ENCODE measurements at places on chromosomes 1 and 21. TPM values are rescaled to one million over a fixed set of nuclear protein-coding genes. Genes with fewer than 3 reads are reported as not detected.

Gene HOOK1
- 42.0 TPM for total RNA-seq

Gene CELA3B
- total RNA-seq: not detected

DNA sequence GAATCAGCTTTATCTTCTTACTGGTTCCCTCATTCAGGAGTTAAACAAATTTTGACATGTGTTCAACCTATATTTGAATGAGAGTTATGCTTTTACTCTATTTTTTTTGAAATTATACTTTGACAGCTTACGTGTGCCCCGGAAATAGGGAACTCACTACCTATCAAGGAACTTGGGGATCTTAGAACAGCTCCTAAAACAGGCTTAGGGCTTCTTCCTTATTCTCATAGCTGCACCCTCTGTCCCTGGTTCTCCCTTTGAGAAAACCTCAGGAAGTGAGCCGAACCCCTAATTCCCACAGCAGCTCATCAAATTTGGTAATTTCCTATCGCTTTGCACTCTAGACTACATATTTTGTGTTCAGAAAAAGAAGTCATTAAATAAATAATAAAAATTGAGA, 81.2 kb upstream of the RUNX3 start:
- H3K27me3 ChIP-seq: no peaks in the 10 kb centered on the region
- H3K36me3 ChIP-seq: no peaks in the 10 kb centered on the region
- H3K4me3 ChIP-seq: no peak overlapping the region
- DNase-seq: no peak

DNA sequence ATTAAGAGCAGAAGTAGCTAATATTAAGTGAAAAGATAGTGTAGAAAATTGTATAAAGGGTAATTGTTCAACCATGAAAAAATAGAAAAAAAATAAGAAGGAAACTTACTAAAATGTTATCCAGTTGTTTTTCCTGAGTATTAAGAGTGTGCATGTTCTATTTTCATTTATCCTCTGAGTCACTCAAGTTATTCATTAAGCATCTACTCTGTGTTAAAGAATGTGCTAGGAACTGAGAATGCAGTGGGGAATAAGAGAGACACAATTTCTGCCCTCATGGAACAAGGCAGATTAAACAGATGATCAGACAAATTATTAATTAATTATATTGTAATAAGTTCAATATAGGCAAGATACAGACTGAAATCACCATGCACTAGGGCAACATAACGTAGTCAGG, 10.8 kb upstream of the PIGK start:
- no peaks in the 10 kb centered on the region for H3K36me3 ChIP-seq
- no peak for DNase-seq
- no peak overlapping the region for H3K4me3 ChIP-seq
- H3K4me1 ChIP-seq: no peaks in the 10 kb centered on the region

DNA sequence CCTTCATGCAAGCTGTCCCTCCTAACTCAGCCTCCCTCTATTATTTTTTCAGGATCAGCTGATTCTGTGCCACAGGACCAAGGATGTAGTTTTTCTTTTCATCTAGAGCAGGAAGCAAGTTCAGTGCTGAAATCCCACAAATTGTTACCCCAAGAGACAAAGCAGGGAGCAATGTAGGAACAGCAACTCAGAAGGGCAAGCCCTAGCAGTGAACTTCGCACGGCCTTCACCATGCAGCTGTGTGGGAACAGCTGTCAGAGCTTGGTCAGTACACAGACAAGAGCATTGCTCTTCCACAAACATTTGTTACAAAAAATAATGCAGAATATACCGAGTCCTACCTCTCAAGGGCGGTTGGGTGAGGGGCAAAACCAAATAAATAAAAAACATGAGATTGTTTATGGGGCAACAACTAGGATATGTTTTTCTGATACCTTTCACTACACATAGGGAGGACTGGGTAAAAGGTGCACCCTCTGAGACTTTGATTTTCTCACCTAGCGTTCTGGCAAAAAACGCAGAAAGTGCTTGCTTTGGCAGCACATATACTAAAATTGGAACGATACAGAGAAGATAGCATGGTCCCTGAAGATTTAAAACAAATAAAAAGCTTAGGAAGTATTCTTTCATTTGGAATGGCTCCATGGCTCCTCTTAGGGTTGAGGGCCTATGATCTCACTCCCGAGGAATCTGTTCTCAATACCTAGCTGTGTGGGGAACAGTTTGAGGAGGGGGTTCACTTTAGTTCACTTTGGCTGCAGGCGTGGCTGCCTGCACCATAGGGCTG, 37.1 kb upstream of the ANGPTL7 start:
- 0 out of 2 replicates have a peak, but pooled peaks cover 3% of the 10 kb centered on the region for H3K4me1 ChIP-seq
- peaks cover 41% of the 10 kb centered on the region for H3K36me3 ChIP-seq
- H3K27ac ChIP-seq: no peak overlapping the region
- H3K4me3 ChIP-seq: no peak overlapping the region
- no peak for DNase-seq

Measured in H9 (cell line).